ENCODE measurements at places on chromosomes 3 and 15. TPM values are rescaled to one million over a fixed set of nuclear protein-coding genes. Genes with fewer than 3 reads are reported as not detected.
A peak's percentile ranks its signal among the peaks of the same experiment; 100 is the strongest.

DNA sequence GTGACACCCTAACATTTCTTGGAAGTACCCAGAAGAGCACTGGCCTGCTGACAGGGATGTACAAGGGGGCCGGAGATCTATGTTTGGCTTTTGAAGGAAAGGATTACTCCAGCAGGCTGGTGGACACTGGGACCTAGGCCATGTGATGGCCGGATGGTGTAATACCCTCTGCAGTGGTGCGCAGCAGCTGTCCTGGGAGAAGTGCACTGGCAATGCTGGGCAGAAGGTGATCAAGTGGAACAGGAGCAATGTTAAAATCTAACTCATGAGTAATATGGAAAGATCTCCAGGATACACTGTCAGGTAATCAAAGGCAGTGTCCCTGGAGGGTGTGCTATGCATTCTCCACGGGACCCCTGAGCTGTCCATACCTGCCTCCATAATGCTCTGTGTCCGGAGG, 71.2 kb upstream of the POMGNT2 start:
- DNase-seq: no peak

DNA sequence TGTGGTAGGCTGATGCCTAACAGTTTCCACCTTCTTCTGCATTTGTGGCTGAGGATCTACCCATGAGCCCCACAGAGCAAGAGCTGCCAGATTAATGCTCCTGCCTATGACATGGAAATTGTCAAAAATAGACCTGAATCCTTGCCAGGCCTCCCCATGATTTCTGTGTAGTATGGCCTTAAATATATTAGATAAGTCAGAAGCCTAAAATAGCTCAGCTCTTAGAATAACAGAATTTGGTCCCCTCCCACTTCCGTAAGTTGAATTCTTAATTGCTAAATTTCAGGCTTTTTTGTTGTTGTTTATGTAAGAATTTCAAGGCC, 129.0 kb downstream of the SERPINI1 start:
- no peak for DNase-seq

Gene HRG
- total RNA-seq: not detected

Gene SERINC4
- not detected for total RNA-seq

GRCh38 chr3:32310918-32311839, 72.7 kb downstream of the CMTM8 start:
- no peak for DNase-seq

DNA sequence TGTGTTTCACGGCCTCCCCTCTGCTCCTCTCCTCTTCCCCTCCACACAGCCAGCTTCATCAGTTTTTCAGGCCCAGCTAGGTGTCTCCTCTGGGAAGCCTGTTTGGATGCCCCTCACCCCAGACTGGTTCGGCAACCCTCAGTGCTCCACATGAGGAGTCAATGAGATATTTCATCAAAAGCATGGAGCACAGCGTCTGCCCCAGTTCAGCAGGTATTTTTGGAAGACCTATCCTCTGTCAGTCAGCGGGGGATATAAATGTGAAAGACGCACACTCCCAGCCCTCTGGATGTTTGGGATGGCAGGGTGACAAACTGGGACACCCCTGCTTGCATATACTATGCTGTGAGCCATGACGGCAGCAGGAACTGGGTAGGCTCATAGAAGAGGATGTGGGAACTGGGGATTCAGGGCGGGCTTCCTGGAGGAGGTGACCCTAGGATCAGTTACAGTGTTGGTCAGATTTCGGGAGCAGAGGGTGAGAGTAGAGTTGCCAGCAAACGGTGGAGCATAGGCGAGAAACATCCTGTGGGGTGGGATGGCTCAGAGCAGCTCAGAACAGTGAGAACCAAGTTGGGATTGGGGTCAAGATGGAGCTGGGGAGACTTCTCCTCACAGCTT, 42.9 kb downstream of the PXYLP1 start:
- no peak for DNase-seq

- no peak for DNase-seq
Measured at GRCh38 chr3:182309120-182309519, 484.2 kb upstream of the ATP11B start.

- no peak for DNase-seq
Measured at GRCh38 chr15:40266828-40267304, 16.0 kb downstream of the ANKRD63 start.

- no peak for DNase-seq
Measured at GRCh38 chr3:100518244-100518643, 25.8 kb downstream of the TMEM45A start.

GRCh38 chr15:80567721-80568157, 127.4 kb upstream of the ABHD17C start:
- peak; percentile 49 for DNase-seq

- no peak for DNase-seq
Measured at GRCh38 chr15:94535298-94536048, 304.1 kb downstream of the MCTP2 start.

GRCh38 chr15:90160781-90161727, 40.1 kb upstream of the SEMA4B start:
- DNase-seq: no peak

DNA sequence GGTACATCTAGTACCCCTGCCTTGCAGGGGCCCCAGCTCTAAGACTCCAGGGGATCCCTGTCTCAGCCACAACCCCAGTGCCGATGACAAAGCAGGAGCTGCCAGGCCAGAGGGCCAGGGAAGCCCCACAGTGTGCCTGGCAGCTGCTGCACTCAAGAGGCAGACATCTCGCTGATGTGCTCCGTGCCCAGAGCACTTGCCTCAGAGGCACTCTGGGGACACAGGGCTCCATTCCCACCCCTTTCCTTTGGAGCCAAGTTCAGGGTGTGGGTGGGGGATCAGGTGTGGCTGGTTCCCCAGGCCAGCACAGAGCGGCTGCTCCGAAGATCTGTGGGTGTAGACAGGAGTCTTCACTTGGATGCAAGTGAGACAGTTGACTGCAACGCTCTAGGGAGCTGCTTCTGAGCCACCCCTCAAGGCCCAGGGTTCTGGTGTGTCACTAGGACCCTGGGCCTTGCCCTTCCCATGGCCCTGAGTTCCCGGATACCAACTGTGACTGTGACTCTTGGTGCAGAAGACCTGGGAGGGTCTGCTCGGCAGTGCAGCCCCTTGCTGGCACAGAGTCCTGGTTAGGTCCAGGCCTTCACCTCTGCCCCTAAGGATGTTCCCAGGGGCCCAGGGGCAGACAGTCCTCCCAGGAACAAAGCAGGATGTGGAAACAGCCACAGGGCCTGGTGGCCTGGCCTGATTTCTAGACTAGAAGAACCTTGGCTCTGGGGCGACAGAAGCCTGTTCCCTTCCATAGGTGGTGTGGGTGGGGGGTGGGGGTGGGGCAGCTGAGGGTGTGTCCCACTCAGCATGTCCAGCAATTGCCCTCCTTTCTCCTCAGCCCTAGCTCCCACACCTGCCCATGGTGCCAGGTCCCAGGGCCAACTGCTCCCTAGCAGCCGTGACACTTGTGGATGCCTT, 2.5 kb downstream of the NT5DC2 start:
- no peak for DNase-seq

DNA sequence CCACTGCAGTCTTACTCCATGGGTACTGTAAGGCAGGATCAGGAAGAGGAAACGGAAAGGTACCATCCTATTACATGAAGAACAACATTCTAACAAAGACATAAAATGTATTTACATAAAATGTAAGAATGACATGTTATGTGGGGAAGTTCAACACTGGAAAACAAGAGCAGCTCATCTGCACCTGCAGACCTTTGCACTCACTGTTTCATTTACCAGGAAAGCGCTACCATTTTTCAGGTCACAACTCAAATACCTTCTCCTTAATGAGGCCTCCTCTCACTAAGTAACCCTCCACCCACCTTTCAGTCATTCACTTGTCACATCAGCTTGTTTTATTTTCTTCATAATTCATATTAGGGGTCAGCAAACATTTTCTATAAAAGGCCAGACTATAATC, 2.6 kb downstream of the TMCC1 start:
- DNase-seq: no peak

- no peak for DNase-seq
Measured at GRCh38 chr3:37447732-37448131, 273.4 kb upstream of the LRRFIP2 start.

All from urinary bladder (tissue), 4 donors.